Subcutaneous preadipocyte (primary cell): ENCODE measurements at places on chromosomes 2 and 18. TPM values are rescaled to one million over a fixed set of nuclear protein-coding genes. Genes with fewer than 3 reads are reported as not detected.

The MCFD2 gene
- 100 and 140 TPM in 2 replicates for total RNA-seq

The CD8B2 gene
- not detected in 2 replicates for total RNA-seq

The SLC11A1 gene
- total RNA-seq, result under 0.01 and 0.20 TPM in 2 replicates

The RIT2 gene
- total RNA-seq, result not detected in 2 replicates

The SCLY gene
- 15.1 and 27.8 TPM in 2 replicates for total RNA-seq

The HADHB gene
- total RNA-seq, result 104 and 128 TPM in 2 replicates

The ACTG2 gene
- total RNA-seq, result 0.73 TPM in 1 of 2 replicates, not detected in the other
